Activated CD4-positive, alpha-beta T cell treated with anti-CD3 and anti-CD28 coated beads for 48 hours (primary cell): ENCODE measurements at places on chromosomes 16 and 17.
A peak's percentile ranks its signal among the peaks of the same experiment; 100 is the strongest.

GRCh38 chr16:68359398-68360191, 48.8 kb downstream of the PRMT7 start:
- DNase-seq = no peak

DNA sequence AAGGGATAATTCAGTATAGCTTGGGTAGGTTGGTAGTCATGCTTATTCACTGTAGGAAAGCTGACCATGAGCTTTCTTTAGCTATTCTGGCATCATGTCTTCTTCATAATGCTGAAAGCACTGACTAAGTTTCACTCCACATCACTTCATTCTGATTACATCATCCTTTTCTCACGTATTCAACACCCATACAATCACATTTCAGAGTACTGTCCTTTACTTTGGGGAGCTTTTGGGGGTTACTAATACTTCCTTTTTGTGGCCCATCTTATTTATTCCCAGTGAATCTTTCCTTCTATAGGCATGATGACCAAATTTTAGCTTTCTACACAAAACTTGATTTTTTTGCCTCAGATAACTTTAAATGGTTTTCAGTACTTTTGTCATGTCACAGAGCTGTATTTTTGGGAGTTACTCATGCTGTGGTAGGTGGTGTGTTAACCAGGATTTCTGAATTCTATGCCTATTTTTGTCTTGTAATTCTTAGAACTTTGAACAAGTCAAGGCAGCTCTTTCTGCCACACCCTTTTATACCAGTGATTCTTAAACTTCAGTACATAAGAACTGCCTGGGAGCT, 23.5 kb downstream of the TADA2A start:
- DNase-seq = no peak

DNA sequence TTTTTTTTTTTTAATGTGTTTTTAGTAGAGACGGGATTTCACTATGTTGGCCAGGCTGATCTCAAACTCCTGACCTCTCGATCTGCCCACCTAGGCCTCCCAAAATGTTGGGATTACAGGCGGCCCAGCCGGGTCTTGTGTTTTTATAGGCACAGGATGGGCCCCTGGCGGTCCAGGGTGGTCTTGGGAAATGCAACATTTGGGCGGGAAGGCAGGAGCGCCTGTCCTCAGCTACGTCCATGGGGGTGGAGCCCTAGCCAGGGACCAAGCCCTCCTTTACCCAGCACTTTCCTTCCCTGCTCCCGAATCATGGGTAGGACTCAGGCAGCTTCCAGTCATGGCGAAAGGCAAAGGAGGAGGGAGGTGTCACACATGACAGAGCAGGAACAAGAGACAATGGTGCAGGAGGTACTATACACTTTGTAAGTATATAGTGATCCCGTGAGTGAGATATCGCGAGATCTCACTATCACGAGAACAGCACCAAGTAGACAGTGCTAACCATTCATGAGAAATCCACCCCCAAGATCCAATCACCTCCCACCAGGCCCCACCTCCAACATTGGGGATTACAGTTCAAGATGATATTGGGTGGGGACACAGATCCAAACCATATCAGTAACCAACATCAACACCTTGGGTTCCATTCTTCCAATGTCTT, 226.7 kb upstream of the WSCD1 start:
- no peak for DNase-seq

- no peak for DNase-seq
These were observed 35.6 kb downstream of the TENT4B start for GRCh38 chr16:50188619-50189136.

GRCh38 chr16:785563-786535, 2.3 kb downstream of the RPUSD1 start:
- peak; percentile 87 for DNase-seq

GRCh38 chr17:73580073-73580710, 64.1 kb downstream of the SDK2 start:
- DNase-seq = no peak

DNA sequence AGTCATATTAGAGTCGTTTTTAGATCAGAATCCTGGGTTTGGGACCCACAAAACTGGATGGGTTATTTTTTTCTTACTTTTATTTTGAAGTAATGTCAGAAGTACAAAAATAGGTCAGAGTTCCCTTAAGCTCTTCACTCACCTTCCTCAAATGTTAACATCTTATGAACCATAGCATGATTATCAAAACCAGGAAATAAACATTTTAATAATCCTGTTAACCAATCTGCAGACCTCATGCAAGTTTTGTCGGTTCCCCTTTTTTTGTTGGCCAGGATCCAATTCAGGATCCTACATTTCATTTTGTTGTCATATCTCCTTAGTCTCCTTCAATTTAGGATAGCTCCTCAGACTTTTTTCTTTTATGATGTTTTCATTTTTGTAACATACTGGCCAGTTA, 162.0 kb downstream of the CHD9 start:
- no peak for DNase-seq

DNA sequence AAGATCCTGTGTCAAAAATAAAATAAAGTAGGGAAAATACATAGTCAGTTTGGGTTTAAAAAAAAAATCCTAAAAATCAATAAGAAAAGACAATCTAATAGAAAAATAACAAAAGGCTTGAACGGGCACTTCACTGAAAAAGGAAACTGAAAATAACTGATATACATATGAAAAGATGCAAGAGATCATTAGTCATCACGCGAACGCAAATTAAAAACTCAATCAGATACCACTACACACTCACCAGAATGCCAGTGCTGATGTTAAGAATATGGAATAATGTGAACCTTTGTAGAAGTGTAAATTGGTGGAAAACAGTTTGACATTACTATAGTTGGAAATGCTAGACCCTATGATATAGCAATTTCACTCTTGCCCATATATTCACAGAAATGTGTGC, 14.6 kb downstream of the GNGT2 start:
- no peak for DNase-seq

DNA sequence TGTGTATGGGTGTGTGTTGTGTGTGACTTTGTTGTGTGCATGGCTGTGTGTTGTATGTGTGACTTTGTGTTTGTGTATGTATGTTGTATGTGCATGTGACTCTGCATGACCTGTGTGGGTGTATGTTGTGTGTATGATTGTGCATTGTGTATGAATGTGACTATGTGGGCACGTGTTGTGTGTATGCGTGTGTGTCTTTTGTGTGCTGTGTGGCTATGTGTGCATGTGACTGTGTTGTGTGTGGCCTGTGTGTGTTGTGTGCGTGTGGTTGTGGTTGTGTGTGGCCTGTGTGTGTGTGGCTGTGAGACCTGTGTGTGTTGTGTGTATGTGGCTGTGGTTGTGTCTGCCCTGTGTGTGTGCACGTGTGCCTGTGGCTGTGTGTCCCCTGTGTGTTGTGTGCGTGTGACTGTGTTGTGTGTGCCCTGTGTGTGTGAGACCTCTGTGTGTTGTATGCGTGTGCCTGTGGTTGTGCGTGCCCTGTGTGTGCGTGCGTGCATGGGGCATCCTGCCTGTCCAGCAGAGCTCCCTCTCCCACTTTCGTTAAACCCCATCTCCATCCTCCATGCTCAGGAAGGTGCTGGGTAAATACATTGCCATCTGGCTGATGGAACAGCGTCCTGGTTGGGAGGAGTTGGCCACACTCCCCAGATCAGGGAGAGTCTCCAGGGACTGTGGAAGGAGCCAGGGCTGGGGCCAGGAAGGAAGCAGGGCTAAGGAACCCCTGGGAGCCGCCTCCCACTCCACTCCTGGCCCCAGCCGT, 90.1 kb upstream of the GSE1 start:
- DNase-seq = no peak

DNA sequence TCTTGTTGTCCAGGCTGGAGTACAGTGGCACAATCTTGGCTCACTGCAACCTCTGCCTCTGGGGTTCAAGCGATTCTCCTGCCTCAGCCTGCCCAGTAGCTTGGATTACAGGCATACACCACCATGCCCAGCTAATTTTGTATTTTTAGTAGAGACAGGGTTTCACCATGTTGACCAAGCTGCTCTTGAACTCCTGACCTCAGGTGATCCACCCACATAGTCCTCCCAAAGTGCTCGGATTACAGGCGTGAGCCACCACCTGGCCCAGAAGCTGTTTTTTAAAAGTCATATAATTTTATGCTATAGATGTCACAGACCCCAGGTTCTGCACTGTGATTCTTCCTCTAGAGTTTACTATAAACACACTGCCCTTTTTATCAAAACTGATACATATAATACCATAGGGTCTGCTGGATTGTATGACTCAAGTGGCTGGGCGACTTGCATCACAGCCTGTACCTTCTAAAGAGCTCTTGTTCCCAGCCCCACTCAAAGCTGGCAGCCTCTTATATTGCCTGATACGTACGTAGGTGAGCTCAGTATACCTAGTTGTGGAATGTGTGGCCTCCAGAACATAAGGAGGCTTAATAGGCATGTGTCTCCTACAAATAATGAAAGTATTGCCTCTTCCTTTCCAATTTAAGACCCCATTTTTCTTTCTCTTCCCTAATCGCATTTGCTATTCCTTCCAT, 295.8 kb downstream of the ZFHX3 start:
- DNase-seq = no peak

DNA sequence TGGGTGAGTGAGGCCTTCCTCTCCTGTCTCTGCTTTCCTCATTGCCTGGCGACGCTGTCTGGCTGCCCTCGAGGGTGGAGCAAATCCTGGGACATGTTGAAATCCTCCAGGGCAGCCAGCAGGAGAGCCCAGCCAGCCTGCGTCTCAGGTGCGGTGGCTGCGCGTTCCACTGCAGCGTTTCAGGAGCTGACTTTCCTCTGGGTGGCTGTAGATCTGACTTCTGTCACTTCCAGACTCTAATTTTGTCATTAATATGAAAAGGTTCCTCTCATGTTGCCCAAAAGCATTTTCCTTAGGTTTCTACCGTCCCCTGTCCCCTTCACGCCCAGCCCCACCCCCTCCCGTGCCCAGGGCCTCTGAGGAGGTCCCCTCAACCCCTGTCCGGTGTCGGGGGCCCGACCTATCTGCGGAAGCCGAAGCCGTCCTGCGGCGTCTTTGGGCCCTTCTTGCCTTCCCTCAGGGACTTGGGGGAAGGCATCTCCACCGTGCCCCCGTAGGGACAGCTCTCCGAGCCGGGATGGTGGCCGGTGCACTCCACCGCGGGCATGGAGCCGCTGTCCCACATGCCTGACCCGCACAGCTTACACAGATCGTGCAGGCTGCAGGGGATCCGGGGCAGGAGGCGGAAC, 95.1 kb downstream of the TBC1D16 start:
- no peak for DNase-seq

DNA sequence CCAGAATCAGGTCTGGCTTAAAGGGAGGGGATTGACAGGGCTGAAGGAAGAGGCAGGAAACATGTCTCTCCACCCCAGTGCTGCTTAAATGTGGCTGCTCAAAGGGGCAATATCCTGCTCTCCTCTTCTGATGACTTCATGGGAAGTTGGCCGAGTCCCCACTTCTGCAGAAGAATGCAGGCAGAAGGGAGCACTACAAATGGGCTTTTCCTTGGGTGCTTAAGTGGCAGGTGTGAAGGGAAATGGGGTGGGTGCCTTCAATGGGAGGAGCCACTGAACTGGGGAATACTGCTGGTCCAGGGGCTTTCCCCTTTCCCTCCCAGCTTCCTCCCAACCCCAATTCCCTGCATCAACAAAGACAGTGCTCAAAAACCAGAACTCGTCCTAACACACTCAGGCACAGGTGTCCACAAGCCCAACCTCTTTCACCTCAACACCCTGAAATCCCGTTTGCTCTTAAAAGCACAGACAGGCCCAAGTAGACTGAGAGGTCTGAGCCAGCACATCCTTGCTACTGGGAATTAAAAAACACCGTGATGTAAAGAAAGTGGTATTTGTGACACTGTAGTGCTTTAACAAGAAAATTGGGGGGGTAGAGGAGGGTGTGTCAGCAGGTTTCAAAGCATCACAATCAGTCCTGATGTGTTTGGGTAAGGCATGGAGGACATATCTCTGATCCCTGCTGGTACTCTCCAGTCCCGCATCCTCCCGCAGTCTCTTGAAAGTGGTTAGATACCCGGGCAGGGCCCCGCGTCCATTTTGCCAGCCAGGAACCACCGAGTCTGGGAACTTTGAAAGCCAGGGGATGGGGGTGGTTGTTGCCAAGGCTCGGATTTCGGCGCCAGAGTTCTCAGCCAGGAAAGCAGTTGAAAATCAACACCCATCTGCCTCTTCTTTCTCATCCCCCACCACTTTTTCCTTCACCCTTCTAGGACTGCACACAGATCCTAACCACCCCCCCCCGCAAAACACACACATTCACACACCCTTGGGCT, 1.6 kb downstream of the CA10 start:
- DNase-seq = no peak

- DNase-seq = no peak
These were observed 120.3 kb upstream of the ADAMTS18 start for GRCh38 chr16:77555126-77555525.

DNA sequence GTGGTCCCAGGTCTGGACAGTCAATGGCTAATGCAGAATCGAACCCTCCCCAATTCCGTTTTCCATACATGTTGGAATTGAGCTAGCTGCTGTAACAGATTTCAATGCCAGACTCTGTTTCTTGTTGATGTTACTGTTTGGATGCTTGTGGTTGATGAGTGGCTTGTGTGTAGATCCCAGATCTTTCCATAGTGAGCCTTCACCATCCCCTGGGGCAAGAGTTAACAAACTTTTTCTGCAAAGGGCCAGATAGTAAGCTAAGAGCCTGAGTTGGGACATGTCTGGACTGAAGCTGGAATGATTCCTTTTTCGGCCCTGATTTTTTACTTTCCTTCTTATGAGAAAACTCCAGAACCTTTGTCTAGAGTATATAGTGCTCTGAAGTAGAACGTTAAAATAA, 296.3 kb downstream of the CPPED1 start:
- DNase-seq = no peak

- peak; percentile 65 for DNase-seq
These were observed 47.1 kb upstream of the AKTIP start for GRCh38 chr16:53549970-53550690.

DNA sequence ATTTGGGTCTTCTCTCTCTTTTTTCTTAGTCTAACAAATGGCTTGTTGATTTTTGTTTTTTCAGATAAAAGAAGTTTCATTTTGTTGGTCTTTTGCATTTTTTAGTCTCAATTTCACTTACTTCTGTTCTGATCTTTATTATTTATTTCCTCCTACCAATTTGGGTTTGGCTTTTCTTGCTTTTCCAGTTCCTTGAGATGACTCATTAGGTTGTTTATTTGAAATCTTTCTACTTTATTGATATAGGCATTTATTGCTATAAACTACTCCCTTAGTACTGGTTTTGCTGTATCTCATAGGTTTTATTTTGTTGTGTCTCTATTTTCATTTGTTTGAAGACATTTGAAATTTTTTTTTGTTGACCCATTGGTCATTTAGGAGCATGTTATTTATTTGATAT, 152.2 kb upstream of the MPHOSPH6 start:
- DNase-seq = no peak

DNA sequence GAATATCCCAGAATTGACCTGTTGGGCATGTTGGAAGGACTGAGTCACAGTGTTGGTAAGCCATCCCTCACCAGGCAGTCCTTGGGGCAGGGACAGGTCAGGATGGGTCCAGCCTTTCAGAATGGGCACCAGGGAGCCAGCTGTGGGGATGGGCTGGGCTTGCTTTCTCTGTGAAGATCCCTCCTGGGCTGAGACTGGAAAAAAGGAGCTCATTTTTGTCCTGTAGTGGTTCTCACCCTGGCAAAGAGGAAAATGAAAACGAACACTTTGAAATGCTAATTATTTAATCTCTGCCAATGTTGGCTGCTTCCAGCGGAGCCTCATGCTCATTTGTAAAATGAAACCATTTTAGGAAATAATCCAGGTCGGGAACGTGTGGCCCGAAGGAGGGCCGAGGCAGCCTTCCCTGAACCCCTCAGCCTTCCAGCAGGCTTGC, 237.5 kb upstream of the SALL1 start:
- DNase-seq = no peak

- DNase-seq = no peak
These were observed 23.6 kb downstream of the ALOX15B start for GRCh38 chr17:8062435-8062806.

GRCh38 chr17:79617304-79617703, 6.5 kb upstream of the RBFOX3 start:
- DNase-seq = no peak

GRCh38 chr17:52524096-52524637, 365.7 kb upstream of the CA10 start:
- no peak for DNase-seq
